Ammon's horn (tissue), 1 donor: ENCODE measurements at places on chromosomes 13 and 19.

DNA sequence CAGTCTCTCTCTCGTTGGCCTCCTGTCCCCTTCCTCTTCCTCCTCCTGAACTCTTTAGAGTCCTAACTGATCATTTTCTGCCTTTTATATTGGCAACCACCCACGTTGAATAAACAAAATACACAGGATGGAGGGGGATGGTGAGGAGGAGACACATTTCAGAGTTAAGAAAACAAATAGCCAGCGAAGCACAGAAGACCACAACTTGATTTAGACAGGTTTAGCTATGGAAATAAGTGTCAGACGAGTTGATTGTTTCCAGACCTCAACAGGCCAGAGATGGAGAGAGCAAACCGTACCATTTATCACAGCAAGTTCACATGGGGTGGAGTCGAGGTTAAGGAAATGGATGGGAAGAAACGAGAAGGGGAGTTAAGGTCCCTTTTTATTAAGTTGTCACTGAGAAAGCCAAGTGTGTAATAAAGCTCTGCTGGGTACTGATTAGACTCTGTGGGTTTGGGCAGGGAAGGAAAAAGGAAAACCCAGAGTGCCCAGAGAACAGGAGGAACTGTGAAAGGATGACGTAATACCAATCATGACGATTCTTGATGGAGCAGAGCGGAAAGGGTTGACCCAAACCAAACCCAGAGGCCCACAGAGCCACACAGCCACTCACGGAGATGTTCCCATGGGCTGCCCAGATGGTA lies 11.1 kb upstream of the SERP2 start:
- no peak for DNase-seq

DNA sequence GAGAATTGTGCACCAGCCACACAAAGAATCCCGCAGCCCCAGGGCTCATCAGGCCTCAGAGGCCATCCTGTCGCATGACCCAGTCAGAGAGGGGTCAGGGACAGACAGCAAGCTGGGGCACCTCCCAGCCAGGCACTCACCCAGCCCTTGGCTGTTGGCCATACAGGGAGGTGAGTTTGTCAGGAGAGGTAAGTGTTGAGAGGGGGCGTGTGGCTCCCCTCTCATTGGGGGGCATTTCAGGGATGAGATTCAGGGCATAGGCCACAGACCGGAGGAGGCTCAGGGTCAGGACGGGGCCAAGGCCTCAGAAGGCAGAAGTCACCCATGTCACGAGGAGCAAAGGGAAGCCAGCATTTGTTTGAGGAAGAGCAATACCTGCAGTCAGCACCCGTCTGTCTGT lies 37.1 kb downstream of the MYO9B start:
- DNase-seq = peak; percentile 64

DNA sequence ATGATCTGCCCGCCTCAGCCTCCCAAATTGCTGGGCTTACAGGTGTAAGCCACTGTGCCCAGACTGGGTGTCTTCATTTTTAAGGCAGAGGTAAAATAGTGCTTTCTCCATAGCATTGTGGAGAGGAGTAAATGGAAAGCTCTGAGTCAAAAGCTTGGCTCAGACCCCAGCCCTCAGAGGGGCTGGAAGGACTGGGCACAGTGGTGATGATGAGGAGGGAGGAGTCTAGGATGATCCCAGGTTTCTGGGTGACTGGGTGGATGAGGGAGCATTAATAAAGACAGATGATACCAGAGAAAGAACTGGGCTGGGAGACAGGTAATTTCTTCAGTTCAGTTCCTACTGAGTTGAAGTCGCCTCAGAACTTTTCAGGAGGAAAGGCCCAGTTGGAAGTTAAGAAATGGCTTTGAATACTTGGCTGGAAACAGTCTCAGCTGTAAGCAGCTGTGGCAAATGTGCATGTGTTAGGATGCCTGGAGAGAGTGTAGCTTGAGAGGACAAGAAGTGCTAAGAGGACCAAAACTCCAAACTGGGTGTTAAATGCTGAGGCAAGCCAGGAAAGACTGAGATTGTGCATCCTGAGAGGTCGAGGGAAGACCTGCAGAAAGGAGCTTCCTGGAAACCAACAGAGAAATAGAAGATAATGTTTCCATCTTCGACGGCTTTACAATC lies 37.1 kb upstream of the MEDAG start:
- no peak for DNase-seq

DNA sequence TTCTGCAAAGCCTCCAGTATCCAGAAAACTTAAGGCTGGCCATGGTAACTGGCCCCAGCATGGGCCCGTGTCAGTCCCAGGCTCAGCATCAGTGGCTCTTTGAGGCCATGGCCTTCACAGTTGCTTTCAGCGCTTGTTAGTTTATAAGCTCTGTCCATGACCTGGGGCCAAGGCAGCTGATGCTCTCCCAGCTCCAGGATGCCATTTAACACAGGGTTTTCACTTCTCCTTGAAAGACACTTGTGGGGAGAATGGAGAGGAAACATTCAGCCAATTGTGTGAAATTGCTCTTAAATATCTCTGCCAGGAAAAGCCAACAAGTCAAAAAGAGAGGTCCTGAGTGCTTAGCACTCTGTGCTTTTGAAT lies 321.3 kb downstream of the FOXO1 start:
- DNase-seq = no peak

GRCh38 chr13:101869553-101869952 lies 417.1 kb downstream of the ITGBL1 start:
- DNase-seq = no peak

- no peak for DNase-seq
These were observed 1.2 kb upstream of the PLEKHG2 start for GRCh38 chr19:39411081-39411831.

GRCh38 chr19:2032296-2032941 lies 16.9 kb upstream of the BTBD2 start:
- DNase-seq = peak; percentile 97

- DNase-seq = peak; percentile 60
These were observed 1.1 kb downstream of the UBXN6 start for GRCh38 chr19:4456476-4456842.

- DNase-seq = no peak
These were observed 132.5 kb downstream of the NALCN start for GRCh38 chr13:101283782-101284181.

GRCh38 chr13:80550971-80551441 lies 210.1 kb upstream of the SPRY2 start:
- no peak for DNase-seq

DNA sequence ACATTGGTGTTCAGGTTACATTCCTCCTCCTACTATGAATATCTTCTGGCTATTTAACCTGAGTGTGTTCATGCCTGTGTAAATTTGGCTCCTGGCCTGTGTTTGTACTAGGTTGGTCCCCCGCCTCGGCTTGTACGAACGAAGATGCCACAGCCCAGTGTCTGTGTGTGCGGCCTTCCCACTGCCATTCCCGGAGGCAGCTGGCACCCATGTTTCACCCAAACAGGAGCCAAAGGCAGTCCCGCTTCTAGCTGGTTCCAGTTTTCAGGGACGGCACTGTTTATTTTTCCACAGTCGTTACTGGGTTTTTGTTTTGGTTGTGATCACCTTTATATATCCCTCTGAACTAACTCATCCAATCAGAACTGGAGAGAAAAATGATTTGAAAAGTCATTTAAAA lies 102.5 kb upstream of the ZNF536 start:
- no peak for DNase-seq

- DNase-seq = no peak
These were observed 1993.2 kb downstream of the PCDH9 start for GRCh38 chr13:65236841-65237418.

GRCh38 chr13:41791056-41791455 lies 169.9 kb downstream of the VWA8 start:
- no peak for DNase-seq

DNA sequence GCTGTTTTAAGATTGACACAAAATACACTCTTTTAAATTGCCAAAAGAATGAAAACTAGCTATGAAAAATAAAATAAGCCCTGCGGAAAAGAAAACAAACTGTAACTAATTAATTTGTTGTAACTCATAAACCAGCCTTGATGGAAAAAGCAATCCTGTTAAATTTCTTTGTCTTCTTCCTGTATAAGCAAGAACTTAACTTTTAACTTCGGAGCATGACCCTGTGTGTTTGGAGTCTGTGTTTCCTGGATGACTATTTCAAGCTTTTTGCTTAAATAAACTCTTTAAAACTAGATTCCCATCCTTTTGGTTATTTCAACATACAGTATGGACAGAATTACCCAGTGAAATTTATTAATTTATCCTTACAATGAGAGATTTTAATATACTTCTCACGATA lies 122.6 kb downstream of the TNFRSF19 start:
- no peak for DNase-seq

DNA sequence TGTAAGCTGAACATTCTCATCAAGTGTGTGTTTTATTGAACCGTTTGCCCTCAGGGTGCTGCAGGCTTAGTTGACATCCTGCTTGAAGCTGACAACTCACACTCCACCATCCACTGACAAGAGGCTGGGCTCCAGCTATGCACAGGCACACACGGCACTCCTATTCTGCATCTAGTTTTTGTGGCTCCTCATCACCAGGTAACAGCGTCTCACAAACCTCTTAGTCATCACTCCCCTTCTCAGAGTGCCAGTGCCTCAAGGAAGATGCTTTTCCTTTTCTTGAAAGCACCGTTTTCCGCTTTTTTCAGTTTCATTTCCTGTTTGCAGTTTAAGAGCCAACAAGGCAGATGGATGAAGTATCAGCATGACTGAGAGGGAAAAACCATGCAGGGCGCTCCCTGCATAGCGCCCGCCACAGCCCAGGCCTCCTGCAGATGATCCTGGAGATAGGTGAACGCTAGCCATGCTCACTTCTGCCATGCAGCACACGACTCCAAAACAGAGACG lies 491.2 kb downstream of the COG6 start:
- DNase-seq = no peak

DNA sequence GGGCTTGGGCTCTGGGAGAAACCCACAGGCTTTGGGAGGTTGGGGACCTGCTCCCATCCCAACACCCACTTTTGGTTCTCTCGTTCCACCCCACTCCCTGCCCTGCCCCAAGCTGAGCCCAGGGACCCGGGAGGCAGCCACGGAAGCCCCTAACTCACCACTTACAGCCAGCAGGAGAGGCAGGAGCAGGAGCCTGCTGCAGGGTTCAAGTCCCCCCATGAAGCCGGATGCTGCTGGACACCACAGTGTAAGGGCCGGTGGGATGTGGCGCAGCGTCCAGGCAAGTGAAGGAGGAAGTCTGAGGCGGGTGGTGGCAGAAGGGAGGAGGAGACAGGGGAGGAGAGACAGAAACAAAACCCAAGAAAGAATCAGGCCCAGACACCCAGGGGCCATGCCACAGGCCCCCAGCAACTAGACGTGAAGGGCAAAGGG lies at the start of gene TYROBP:
Gene TYROBP (minus strand): TSS at position 286 of the 432 bp plus-strand sequence. CDS start 67 bp downstream, at position 219.
- DNase-seq = peak; percentile 63

DNA sequence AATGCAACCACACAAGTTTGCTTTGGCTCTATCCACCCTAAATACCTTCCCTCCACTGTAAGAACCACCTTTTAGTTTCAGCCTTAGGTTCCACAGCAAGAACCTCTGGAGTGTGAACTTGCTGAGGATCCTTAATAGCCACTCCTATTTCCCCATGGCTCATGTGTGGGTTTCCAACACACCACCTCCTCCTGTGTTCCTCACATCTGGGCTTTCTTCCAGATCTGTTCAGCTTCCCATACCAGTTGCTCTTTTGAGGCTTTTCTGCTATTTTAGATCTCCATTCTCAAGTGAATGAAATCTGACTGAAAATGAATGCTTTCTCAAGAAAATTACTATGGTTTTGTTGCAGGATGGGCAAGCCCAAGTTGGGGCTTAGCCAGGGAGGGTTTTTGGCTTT lies 104.8 kb upstream of the MIR17HG start:
- peak; percentile 35 for DNase-seq

GRCh38 chr13:112658808-112659207 lies 31.0 kb upstream of the ATP11A start:
- DNase-seq = no peak

DNA sequence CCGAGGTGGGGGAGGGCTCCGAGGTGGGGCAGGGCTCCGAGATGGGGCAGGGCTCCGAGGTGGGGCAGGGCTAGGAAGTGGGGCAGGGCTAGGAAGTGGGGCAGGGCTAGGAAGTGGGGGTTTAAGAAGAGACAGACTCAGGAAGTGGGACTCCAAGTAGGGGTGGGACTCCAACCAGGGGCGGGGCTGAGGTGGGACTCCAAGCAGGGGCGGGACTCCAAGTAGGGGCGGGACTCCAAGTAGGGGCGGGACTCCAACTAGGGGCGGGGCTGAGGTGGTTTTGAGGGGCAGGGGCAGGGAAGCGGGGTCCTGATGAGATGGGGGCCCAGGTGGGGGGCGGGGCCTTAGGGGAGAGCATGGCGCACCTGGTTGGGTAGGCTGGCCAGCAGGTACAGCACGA lies 13.6 kb downstream of the CFD start:
- DNase-seq = no peak

- no peak for DNase-seq
These were observed 2.0 kb downstream of the SPART start for GRCh38 chr13:36344173-36344572.

DNA sequence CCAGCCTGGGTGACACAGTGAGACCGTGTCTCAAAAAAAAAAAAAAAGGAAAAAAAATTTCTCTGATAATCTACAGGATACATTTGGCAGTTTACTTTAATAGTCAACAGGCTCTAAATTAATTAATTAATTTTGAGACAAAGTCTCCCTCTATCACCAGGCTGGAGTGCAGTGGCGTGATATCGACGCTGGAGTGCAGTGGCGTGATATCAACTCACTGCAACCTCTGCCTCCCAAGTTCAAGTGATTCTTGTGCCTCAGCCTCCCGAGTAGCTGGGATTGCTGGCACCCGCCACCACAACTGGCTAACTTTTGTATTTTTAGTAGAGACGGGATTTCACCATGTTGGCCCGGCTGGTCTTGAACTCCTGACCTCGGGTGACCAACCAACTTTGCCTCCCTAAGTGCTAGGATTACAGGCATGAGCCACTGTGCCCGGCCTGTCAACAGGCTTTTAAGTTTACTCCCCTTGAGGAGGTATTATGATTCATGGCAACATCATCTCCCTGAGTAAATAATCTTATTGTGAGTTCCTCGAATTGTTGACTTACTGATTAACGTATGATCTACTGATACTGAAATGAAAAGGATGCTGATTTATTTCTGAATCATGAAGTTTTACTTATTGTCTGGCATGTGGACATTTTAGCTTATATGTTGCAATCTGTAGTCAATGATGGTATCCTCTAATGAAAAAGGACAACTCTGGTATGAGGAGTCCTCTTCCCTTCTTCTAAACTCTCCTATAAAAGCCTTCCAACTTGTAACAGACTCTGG lies 21.3 kb upstream of the MTRF1 start:
- DNase-seq = no peak

DNA sequence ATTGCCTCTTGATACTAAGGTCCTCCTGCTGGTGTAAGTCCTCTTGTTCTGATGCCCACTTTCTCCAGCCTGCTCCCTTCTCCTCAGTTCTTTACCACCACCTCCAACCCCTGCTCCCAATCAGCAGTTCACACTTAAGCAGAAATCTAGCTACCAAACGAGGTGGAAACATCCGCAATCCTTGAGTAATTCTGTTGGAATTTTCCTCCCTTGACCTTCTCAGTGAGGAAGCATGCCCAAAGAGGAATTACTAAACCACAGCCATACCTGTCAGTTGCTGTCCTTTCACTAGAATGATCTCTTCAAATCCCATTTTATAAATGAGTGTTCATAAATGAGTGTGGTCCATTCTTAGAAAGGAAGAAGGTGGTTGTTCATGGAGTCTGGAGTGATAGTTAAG lies 289.9 kb downstream of the DACH1 start:
- no peak for DNase-seq
